Transverse colon (tissue), 4 donors: ENCODE measurements at places on chromosomes 7 and 10.

- no peak for DNase-seq
These were observed 497.8 kb upstream of the NRP1 start for GRCh38 chr10:33832124-33832787.

- peak; percentile 72 for DNase-seq
These were observed 88.8 kb downstream of the FOXL3 start for GRCh38 chr7:378551-379455.

- no peak for DNase-seq
These were observed 23.9 kb upstream of the REEP3 start for GRCh38 chr10:63497321-63497720.

DNA sequence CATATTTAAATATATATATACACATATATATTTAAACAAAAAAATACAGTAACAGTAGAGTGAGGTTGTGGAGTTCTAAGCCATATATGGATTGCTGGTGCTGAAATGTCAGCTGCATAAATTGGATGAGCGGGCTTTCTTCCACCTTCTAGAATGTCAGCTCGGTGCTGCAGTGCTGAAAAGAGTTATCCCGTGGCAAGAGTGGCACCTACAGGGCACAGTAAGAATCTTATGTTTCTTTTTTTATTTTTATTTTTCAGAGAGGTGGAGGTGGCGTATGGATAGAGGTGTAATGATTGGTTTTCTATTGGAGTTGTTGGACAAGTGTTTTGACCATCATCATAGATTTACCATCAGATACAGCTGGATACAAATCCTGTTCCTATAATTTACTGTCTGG, 86.2 kb upstream of the DYNC1I1 start:
- peak; percentile 63 for DNase-seq

GRCh38 chr7:22153432-22154142, 203.4 kb downstream of the RAPGEF5 start:
- DNase-seq: no peak

DNA sequence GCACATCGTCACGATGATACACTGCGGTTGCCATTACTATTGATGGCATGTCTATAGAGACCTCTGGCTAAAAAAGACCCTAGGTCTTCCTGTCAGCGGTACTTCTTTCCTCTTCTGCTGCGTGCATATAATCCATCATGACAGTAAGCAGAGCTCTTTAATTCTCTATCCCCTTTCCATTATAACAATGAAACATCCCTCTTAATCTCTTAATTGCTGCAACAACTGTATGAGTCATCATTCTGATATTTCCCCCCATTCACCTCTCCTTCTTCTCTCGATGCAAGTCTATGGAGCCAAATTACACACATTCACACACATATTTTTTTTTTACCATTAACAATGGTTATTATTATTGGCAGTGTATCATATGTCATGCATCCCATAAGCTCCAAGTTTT, 45.2 kb upstream of the AKR1E2 start:
- no peak for DNase-seq

DNA sequence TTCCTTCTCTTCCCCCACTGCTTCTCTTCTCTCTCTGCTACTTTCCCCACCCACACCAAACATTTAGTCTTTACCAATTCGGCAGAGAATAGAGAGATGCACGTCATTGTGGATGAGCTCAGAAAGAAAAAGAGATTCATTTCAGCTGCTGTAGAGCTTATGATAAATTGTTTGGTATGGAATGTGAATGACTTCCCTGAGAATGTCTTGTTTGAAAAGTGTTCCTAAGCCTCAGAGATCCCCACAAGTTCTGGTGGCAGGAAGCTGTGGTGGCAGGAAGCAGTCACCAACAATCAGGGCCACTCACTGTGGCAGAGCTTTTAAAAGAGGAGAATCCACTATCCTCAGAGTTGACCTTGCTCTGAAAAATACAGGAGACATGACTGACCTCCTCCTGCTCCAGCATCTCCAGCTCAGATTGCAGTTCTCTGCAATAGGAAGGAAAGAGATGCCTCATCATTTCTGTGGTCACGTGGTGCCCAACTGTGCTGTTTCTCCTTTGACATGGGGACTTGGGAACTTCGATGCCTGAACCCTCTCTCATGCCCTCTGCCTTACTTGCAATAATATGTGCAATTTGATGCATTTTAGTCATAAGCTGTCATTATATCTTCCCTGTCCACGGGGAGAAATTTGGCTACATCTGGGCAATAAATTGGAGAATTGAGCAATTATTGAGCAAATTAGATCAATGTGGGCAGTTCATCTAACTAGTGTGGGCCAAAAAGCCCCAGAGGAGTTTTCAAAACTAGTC, 76.5 kb downstream of the BMPER start:
- DNase-seq: no peak

DNA sequence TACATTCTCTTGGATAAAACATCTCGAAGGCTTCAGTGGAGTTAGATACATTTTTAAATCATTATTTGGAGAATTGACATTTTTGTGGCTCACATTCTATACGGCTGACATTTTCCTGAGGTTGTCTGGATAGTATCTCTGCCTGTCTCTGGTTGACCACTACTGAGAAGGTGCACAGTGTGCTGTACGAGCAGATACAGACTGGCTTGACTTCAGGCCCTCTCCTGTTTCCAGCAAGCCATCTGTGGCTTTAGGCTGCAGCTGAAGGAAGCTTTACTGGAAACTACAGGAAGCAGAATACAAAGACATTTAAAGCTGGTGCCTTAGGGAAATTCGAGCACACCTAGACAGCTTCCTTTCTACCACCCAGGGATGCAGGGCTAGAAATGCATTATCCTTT, 39.3 kb upstream of the RSU1 start:
- DNase-seq: no peak

- DNase-seq: no peak
These were observed 286.8 kb downstream of the RPS24 start for GRCh38 chr10:78320506-78320905.
